Left cardiac atrium (tissue), 4 donors: ENCODE measurements at places on chromosomes 3 and 15. TPM values are rescaled to one million over a fixed set of nuclear protein-coding genes. Genes with fewer than 3 reads are reported as not detected.

DNA sequence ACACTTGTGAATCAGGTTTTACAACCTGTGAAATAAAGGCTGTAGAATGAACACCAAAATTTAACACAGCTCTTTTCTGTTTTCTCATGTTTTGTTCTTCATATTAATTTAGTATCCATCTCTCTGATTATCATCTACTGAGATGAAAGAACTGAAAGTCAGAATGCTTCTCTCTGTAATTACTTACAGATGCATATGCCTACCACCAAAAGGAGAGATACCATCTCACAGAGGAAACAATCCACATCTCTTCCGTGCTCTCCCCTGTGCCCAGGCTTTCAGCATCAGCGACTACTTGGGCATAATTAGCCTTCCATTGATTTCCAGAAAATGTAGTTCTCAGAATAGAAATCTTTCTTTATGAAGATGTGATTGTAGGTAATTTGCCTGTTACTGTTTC, 741.4 kb downstream of the GRM7 start:
- DNase-seq, result no peak

- DNase-seq, result no peak
Measured at GRCh38 chr3:8886546-8886945, 76.7 kb downstream of the RAD18 start.

GRCh38 chr3:67937498-67938118, 283.2 kb upstream of the SUCLG2 start:
- DNase-seq, result no peak

DNA sequence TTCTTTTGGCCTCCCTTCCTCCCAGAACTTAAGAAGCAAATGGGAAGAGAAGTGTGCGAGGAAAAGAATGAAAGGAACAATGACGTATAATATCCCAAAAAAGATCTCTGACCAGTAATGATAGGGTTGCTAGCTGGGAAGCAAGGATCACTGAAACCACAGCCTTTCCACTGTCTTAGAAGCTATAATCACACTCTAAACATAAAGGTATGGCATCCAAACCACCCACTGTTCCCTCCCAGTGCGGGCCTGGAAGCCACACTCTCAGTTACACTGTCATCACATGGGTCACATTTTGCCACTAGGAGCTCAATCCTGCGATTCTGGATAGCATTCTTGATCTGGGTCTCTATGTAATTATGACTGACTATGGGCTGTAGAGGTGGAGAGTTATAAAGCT, 131.6 kb upstream of the HACD2 start:
- no peak for DNase-seq

- no peak for DNase-seq
Measured at GRCh38 chr15:80838012-80838411, 58.8 kb downstream of the CEMIP start.

- no peak for DNase-seq
Measured at GRCh38 chr3:171971919-171972514, 67.4 kb upstream of the FNDC3B start.

- DNase-seq, result no peak
Measured at GRCh38 chr3:151120409-151120808, 34.9 kb downstream of the MED12L start.

- no peak for DNase-seq
Measured at GRCh38 chr15:65163041-65163440, 22.1 kb downstream of the CLPX start.

- DNase-seq, result no peak
Measured at GRCh38 chr3:37223141-37223558, 48.8 kb upstream of the LRRFIP2 start.

- DNase-seq, result no peak
Measured at GRCh38 chr3:18717598-18717997, 292.5 kb upstream of the SATB1 start.

The MAGEL2 gene
- total RNA-seq, result 0.12 TPM

The SELENOK gene
- total RNA-seq, result 99.9 TPM

The C3orf22 gene
- not detected for total RNA-seq

The GOLGA8S gene
- 0.16 TPM for total RNA-seq

The ZNF662 gene
- 5.2 TPM for total RNA-seq

The ST8SIA2 gene
- 0.24 TPM for total RNA-seq

The CYP1A2 gene
- not detected for total RNA-seq
